Pancreas (tissue), 10 donors: ENCODE measurements at places on chromosomes 4 and X. TPM values are rescaled to one million over a fixed set of nuclear protein-coding genes. Genes with fewer than 3 reads are reported as not detected.

USP17L15 gene
- not detected for total RNA-seq

- DNase-seq: no peak
Observed at GRCh38 chr4:106208481-106209460, 107.2 kb downstream of the TBCK start.

DNA sequence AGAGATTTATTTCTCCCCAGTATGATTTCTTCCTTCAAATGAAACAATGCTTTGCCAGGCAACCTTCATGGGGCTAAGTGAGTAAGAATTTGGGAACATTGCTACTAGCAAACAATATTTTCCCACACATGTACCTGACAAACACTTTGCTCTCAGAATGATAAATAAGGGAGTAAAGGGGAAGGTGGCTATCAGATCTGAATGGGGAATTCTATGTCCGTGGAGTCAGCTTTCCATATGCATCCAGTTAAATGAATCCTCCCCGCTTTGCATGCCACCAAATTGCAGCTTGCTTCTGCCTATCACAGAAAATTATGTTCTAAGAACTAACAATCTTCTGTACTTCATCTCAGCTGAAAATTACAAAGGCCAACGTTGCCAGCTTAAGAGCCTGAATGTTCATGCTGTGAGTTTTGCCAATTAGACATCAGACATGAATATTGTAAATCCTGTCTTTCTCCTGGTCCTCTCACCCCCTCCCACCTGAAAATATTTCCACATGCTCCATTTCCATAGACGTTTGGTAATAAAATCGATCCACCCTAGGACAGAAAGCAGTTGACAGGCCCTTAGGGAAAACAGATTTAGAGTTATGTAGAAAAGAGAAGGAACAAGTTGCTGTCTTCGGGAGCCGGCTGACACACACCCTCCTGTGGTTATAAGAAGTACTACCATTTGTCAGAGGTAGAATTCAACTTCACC is 6.3 kb downstream of the MEPE start:
- DNase-seq: no peak

- DNase-seq: no peak
Observed at GRCh38 chrX:151004085-151004484, 20.9 kb downstream of the HMGB3 start.

TRIM75 gene
- total RNA-seq: not detected

DNA sequence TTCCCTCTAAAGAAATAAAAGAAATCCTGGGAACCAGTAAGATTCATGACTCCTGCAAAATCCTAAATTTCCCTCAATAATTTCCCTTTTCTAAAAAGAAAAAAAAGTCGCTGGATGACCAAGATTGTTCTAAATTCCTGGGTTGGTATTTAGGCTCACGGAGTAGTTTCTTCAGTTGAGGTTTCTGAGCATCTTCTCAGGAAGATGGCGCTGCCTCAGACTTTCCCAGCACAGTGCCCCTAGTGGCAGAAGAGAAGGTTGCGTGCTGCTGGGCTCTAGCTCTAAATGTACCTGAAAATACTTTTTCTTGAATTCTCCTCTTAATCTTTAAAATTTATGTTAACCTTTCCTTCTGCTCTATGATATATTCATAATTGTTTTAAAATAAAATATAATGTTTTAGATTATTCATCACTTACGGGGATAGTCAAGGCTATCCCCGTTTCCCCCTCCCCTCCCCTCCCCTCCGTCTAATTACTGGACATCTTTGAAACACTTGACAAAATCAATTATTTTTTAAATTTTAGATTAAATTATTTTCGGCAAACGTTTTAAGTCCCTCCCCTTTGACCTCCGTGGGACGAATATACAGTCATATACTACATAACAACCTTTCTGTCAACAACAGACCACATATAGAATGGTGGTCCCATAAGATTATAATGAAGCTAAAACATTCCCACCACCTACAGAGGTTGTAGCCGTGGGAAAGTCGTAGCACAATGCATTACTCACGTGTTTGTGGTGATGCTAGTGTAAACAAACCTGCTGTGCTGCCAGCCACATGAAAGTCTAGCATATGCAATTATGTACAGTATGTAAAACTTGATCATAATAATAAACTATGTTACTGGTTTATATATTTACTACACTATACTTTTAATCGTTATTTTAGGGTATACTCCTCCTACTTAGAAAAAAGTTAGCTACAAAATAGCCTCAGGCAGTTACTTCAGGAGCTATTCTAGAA is 41.0 kb upstream of the GATB start:
- DNase-seq: peak; percentile 10

EGFL6 gene
- total RNA-seq: 0.06 TPM

CLNK gene
- total RNA-seq: 0.05 TPM

DNA sequence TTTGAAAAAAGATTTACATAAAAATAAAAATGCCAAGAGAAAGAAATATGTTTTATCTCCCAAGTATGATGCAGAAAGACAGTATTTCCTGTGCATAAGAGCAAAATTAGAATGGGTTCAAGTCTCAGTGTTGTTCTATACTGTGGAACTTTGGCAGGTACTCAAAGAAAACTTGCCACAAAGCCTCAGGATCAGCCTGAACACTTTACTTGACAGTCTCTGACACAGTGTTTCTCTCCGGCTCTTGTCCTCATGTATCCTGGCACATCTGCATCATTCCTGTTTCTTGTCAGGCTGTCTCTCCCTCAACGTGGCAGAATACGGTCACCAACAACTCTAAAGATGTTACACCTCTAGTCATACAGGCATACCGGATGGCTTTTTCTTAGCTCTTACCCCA is 273.7 kb downstream of the ARHGAP24 start:
- no peak for DNase-seq

TGIF2LX gene
- not detected for total RNA-seq
